Right lobe of liver (tissue), 6 donors: ENCODE measurements at places on chromosomes 5 and 9.

GRCh38 chr5:66558560-66558959 is 37.6 kb upstream of the MAST4 start:
- no peak for DNase-seq

DNA sequence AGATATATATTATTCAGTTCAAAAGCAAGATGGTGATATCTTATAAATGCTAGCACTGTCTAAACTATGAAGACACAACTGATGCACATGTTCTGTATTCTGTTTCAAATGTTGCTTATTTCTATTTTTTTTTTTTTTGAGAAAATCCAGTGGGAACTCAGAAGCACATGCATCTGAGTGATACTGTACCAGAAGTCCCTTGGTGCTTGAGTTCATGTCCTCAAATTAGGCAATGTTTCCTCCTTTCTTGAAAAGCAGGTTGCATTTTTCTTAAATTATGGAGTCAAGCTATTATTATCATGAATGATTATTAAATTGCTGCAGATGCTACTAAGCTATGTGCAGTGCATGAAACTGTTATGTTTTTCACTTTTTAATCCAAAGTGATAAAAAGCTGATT is 70.4 kb downstream of the CAMK4 start:
- no peak for DNase-seq

DNA sequence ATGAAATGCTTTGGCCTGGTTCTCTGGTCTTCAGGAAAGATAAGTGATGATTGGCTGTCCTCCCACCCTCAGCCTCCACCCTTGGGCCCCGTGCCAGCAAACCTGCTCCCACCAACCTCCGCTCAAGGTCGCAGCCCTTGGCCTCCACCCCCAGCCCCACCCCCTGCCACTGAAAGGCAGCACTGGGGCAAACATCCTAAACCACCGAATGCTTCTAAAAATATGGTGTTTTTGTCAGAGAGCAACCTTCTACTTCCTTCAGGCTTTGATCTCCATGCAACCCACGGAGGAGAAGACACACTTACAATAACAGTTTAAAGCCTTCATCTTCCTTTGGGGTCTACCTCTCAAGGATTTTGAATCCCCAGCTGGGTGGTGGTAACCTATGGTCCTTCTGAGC is 24.0 kb upstream of the TCF7 start:
- DNase-seq = no peak

- DNase-seq = peak; percentile 54
Measured at GRCh38 chr9:82600536-82601292, 462.2 kb downstream of the RASEF start.
